ENCODE measurements at places on chromosomes 4 and X.

- DNase-seq, result peak; percentile 69
These were observed 2.1 kb downstream of the UCHL1 start for GRCh38 chr4:41258783-41259182.

DNA sequence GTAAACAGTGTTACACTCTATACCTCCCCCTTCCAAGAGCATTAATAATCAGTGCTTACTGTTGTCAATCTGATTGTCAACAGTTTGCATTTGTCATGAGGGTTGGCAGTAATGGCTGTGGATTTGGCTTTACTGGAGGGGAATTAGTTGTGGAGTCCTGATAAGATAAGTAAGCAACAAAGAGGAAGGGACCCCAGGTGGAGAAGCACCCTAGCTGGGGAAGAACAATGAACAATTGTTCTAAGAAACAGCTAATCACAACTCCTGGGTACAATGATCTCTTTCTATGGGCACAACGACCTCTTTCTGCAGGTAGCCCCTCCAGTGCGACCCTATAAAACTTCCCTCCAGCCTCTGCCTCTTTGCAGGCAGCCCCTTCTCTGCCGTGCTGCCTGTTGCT lies 53.2 kb upstream of the CDKN2AIP start:
- peak; percentile 49 for DNase-seq

DNA sequence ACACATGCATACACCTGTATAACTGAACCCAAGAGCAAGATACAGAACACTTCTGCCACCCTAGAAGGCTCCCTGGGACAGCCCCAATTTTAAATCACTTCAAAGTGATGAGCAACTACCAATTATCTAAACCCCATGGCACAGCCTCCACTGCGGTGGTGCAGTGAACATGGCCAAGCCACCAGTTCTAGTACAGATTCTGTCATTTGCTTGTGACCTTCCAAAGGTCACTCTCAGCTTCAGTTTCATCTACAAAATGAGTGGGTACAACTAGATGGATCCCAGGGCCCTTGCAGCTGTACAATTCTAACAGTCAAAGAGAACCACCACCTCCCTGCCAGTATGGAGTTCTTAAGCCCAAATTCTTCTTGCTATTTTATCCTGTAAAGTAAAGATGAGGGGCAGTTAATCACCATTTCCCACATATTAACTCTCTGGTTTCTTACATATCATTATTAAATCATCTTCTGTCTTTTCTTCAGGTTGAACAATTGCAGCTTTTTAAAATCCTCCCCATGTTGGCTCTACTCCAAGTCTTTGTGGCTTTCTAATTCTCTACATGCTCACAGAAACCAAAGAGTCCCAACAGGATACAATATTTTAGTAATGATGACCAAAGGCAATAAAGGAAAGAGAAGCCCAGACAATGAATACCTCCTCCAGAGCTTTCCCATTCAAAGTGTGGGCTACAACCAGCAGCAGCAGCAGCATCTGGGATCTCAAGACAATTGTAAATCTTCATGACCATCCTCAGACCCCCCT lies 39.0 kb upstream of the GPM6B start:
- peak; percentile 4 for DNase-seq

- no peak for DNase-seq
These were observed 8.3 kb downstream of the TRO start for GRCh38 chrX:54928876-54929275.

DNA sequence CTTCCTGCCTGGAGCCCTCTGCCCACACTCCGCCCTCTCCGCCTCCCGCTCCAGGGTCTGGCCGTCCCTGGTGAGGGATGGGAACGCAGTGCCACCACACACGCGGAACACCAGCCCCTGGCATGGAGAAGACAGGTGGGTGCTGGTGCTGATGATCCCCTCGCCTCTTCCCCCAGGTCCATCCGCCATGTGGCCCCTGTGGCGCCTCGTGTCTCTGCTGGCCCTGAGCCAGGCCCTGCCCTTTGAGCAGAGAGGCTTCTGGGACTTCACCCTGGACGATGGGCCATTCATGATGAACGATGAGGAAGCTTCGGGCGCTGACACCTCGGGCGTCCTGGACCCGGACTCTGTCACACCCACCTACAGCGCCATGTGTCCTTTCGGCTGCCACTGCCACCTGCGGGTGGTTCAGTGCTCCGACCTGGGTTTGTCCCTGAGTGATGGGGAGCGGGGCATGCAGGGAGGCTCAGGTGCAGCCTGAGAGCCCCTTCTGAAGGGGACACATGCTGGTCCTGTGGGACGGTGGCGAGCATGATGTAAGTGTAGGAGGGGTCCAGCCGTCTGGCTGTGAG lies 9.8 kb downstream of the BGN start:
- no peak for DNase-seq

- no peak for DNase-seq
These were observed 50.8 kb upstream of the GNPDA2 start for GRCh38 chr4:44777115-44777514.

DNA sequence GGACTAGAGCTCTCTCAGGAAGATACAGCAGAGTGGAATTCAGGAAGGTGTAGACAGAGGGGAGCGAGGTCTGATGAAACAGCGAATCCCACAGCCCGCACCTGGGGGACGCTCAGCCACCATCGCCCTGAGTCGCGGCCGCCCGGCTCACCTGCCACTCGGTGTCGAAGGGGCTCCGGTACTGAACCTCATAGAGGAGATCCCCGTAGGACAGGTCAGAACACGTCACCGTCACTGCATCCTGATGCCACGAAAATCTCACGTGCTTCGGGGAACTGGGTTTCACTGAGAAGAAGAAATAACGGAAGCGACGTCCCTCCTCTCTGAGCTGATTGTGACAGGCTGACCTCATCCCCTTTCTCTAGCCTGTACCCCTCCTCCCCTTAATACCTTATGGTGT lies 10.2 kb downstream of the CRLF2 start:
- no peak for DNase-seq

DNA sequence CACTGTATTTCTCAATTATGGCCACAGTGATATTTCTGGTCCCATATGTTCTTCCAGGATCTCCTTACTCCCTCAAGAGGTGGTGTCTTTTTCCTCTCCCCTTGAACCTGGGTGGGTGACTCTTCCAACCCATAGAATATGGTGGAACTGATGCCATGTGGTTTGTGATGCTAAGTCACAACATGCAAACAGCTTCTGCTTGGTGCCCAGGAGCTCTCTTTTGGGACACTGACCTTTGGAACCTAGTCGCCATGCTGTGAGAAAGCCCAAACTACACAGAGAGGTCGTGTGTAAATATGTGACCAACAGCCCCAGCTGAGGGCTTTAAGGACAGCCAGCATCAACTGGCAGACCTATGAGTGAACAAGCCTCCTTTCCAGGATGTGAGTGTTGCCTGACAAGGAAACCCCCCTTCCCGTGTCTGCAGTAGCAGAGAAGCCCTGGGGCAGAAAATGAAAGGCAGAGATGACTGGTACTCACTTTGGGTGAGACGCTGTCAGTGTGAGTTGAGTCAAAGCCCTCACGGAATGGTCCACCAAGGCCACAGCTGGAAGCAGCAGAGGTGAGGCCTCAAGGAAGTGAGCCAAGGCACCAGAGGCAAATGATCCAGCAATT lies 223.4 kb downstream of the BCOR start:
- DNase-seq, result no peak

- peak; percentile 83 for DNase-seq
These were observed 2.8 kb upstream of the ZNF718 start for GRCh38 chr4:121408-122084.

DNA sequence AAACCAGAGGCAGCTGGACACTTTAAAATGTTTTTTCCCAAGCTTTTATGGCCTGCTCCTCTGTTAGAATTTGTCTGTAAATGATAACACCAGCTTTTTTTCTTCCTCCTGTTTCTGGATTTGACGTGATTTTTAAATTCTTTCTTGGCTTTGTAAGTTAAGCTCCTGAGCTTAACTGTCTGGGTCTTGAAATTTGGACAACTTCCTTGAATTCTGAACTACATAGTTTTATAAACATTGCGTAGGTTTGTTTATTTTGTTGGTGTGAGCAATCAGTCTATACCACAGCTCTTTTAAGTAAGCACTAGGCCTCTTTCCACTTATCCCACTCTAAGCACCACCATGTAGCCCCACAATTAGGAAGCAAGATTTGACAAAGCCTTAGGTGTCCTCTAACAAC lies 144.4 kb upstream of the GUCY1A1 start:
- no peak for DNase-seq

DNA sequence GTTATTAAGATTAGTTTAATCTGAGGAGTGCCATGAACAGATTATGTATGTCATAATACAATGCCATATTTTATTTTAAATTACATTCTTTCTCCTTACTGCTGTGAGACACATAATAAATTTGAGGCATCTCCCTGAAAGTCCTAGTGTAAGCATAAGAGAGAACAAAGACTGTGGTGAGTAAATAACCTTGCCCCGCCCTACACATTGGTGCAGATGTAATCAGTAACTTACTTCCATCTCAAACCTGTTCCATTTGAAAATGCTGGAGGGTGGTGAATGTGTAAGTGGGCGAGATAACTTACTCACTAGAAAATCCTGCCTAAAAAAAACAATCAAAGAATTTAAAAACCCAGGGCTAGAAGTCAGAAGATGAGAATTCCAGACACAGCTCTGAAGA lies 338.1 kb upstream of the SLIT2 start:
- no peak for DNase-seq

GRCh38 chr4:100591161-100591876 lies 73.5 kb upstream of the EMCN start:
- DNase-seq, result no peak

GRCh38 chrX:154800478-154801210 lies 4.6 kb downstream of the MPP1 start:
- DNase-seq, result peak; percentile 53

GRCh38 chr4:48340276-48340964 lies 909 bp upstream of the SLAIN2 start:
- DNase-seq, result peak; percentile 73

DNA sequence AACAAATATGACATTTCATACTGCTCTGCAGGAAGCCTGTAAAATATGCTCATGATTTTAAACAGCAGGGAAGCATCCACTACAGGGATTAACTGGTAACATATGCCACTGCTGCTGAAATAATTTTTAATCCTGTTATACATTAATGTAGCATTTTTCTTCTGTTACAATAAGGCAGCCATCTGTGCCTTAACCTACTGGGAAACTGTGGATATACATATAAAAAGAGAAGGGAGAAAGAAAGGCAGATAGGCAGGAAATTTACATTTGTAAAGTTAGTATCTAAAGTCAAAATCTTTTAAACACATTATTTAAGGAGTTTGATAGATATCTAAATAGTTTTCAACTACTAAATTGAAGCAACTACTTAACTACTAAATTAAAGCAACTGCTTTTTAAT lies 514.6 kb upstream of the KLHL4 start:
- no peak for DNase-seq

- DNase-seq, result no peak
These were observed 916.7 kb downstream of the TECRL start for GRCh38 chr4:63492515-63492914.

GRCh38 chr4:1470816-1471442 lies 64.7 kb upstream of the NKX1-1 start:
- no peak for DNase-seq

DNA sequence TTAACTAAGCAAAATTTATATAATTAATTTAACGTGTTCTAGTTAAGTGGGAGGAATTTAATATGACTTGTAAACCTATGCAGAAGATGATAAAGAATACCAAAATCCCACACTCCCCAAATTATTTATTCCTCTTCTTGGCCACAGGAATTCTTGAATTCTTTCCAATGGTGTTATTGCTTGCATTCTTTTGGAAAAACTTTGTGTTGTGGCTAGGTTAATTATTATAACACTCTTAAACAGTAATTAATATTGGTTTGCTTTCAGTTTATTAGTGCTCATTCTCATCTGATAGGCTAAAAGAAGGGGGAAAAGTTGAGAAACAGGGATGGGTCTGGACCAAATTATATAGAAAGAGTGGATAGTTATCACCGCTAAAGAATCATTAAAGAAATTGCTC lies 141.5 kb upstream of the PABPC4L start:
- no peak for DNase-seq
